ENCODE measurements at places on chromosomes 4 and X.

GRCh38 chr4:84158670-84159069 is 340.4 kb downstream of the NKX6-1 start:
- no peak for DNase-seq

- no peak for DNase-seq
These were observed 284.8 kb upstream of the TENM3 start for GRCh38 chr4:181958446-181958845.

DNA sequence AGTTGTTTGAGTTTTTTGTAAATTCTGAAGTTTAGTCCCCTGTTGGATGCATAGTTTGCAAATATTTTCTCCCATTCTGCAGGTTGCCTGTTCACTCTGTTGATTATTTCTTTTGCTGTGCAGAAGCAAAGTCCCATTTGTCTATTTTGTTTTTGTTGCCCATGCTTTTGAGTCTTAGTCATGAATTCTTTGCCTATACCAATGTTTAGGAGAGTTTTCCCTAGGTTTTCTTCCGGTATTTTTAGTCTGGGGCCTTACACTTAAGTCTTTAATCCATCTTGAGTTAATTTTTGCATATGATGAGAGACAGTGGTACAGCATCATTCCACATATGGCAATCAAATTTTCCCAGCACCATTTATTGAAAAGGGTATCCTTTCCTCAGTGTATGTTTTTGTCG is 405.8 kb upstream of the RPS6KA3 start:
- DNase-seq: no peak

DNA sequence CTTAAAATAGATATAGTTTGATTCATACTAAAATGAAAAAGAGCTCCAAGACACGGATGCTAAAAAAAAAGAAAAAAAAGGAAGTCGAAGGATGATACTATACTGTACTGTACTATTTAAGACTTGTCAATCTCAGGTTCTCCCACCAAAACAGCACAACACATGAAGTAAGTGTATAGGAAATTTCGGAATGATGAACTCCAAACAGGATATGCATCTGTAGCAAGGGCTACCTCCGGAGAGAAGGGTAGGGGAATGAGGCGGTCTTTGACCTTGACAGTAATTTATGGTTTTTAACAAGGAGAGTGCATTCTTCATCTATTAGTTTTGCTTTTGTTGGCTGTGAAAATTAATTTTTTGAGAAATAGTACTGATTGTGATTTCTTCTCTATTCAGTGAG is 541 bp upstream of the FIP1L1 start:
- DNase-seq: no peak

DNA sequence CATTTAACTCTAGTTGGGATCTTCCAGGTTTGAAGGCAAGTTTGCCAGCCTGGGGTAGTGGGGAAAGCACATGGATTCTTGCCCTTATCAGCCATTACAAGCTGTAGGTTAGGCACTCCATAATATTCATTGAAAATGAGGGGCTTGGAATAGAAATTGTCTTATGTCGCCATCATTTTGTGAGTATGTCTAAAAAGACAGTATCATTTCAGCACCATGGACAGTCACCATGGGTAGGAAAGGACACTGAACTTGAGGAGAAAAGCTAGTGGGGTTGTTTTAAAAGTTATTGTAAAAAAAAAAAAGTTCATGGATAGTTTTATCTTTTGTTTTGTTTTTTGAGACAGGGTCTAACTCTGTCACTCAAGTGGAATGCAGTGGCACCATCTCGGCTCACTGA is 356.1 kb downstream of the HNRNPD start:
- DNase-seq: no peak

DNA sequence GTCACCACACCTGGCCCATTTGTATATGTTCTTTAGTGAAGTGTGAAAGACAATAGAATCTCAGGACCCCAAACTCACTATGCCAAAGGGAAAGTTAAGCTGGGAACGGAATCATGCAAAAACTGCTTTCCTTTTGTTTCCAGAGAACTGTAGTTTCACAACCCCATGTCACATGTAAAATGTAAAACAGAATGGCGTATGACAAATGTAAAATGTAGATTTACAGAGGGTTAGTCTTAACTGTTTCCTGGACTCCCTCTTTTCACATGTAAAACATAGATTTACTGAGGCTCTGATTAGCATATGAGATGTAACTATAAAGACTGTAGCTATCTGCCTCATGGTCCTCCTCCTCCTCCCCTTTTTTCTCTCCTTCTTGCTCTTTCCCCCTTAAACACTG is 66.3 kb downstream of the ABLIM2 start:
- no peak for DNase-seq

DNA sequence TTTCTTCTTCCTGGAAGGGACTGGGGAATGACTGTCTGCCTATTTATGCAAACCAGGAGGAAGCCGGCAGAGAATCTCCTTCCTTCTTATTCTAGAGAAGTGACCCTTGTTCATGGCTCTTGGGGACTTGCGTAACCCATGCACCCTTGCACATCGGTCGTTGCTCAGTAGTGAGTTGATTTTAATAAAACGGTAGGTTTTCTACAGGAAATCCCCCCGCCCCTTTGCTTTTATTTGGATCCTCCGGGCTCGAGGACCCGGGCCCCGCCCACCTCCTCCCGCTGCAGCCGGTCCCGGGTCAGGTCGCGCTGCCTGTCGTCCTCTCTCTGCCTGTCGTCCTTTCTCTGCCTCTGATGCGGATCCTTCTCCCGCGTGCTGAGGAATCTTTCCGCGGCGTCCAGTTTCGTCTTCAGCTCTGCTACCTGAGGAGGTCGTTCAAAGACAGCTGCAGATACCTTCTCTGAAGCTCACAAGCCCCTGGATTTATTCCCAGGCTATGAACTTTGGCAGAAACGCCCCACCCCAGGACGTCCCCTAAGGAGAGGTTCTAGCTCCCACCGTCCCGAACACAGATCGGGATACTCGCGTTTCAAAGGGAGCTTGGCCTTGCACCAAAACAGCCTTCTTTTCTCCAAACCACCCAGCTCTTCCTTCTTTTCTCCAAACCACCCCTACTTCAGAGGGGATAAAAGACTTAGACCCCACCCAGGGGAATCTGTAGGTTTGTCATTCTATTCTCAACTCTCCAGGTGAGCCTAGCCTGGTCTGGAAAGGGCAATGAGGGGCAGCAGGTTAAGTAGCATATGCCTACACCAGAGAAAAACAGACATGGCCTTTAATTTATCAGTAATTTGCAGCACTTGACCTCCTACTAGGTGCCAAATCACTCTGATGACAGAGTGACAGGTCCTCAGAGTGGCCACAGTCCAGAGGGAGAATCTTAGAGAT is 7.0 kb downstream of the TNIP3 start:
- DNase-seq: peak; percentile 11

DNA sequence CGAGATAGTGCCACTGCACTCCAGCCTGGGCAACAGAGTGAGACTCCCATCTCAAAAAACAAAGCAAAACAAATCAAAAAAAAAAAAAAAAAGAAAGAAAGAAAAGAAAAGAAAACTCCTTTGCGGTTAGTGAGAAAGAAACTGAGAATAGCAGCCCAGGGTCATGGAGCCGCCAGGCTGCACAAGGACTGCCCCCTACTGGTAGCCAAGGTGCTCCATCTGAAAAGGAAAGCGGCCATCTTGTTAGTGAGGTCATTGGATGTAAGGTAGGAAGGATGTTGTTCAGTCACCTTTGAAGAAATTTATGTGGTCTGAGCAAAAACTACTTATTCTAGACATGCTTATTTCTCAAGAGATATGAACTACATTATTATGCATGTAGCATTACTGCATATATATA is 660.6 kb upstream of the TENM3 start:
- DNase-seq: no peak

DNA sequence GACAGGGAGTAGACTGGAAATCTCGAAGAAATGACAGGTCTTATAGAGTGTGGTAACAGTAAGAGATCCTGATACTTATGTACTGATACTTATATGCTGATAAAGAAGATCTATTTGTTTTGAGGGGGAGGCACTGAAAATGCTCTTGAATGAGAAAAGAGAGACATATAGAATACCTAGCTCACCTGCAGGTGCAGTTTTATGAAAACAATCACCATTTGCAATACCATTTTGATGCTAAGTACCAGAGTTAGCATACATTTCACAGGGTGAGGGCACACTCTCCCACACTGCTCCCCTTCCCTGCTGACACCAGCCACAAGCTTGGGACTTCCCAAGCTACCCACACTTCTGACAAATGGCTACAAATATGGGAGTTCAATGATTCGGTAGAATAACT is 1490.1 kb upstream of the IGFBP7 start:
- DNase-seq: no peak

- DNase-seq: no peak
These were observed 31.5 kb downstream of the CYLC1 start for GRCh38 chrX:83892433-83892832.

- DNase-seq: no peak
These were observed 93.7 kb downstream of the SHOX start for GRCh38 chrX:724256-724655.

DNA sequence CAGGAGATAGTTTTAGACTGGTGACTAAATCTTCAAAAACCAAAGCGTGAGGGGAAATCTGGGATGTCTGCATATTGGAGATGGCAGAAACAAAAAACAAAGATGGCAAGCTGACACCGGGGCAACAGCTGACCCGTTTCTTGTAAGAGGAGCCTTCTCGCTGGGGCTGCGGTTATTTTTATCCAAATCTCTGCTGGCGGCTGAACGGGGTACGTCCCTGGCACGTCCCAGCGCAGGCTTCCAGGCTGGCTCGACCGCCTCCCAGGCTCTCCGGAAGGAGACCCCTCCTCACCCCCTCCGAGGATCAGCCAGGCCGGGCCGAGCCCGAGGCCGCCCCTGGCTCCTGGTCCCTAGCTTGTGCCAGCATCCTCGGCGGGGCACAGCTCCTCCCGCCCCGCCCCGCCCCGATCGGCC is 403 bp downstream of the SGCB start:
- no peak for DNase-seq

GRCh38 chr4:37601531-37601930 is 84.6 kb downstream of the RELL1 start:
- no peak for DNase-seq

DNA sequence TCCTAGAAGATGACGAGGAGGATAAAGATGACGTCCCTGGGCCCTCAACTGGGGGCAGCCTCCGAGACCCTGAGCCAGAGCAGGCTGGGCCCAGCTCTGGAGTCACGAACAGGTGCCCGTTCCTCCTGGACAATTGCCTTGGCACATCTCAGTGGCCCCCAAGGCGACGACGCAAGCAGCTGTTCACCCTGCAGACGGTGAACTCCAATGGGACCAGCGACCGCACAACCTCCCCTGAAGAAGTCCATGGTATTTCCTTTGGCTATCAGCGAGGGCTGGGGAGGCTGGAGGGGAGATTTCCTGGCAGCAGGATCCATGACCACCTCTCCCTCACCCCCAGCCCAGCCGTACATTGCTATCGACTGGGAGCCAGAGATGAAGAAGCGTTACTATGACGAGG is 11.9 kb downstream of the USP11 start:
- no peak for DNase-seq

GRCh38 chr4:114296126-114296525 is 302.5 kb upstream of the UGT8 start:
- DNase-seq: no peak

GRCh38 chr4:174218127-174218790 is 65.2 kb downstream of the FBXO8 start:
- no peak for DNase-seq

GRCh38 chr4:128812442-128813235 is 3.1 kb downstream of the JADE1 start:
- no peak for DNase-seq

DNA sequence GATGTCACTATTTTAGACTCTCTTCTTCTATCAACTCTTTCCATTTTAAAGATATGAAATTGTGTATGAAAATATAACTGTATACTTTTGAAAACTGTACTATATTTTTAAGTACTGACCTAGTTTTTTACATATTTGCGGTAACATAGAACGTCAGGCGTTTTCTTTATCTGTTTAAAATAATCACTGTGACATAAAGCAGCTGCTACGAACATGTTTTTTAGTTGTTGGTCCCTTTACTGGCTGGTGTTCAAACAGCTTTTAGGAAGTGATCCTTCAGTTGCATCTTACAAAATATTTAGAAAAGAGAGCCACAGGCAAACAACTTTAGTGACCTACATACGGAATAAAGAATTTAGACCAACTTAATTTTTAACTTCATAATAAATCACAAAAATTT is 73.1 kb downstream of the METTL14 start:
- DNase-seq: no peak

- no peak for DNase-seq
These were observed at the start of gene PGRMC2 for GRCh38 chr4:128287141-128287870. PGRMC2 (minus strand) TSS chr4:128287813; CDS start chr4:128287790, 23 bp downstream.

DNA sequence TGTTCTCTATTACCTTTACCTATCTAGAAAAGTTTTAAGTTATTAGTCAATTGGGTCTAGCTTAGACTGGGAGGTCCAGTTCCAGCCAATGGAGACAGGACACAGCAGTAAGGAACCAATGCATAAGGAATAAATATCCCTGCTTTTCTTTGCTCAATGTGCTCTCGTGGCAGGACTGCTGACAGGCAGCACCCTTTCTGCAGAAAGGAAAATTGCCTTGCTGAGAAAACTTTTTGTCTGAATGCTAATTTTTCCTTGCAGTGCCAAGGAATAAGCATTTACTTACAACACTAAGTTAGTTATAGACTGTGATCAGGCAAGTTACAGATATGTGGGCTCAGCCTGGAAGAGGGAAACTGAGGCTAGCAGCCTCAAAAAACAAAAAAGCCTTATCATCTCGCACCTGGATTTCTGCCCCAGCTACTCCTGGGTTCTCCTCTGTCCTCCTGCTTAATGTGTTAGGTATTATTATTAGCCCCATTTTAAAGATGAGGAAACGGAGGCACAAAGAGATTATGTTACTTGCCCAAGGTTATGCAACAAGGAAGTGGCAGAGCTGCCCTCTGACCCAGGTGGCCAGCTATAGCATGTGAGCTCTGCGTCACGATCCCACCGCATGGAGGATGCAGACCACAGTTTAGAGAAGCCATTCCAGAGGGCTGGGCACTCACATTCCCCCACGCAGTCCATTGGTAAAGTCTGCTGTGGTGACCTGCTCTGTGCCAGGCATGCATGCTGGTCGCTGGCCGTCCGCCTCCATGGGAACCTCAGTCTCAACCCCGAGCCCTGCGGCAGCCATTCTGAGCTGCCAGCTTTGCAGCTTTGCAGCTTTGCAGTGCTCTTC is 40.5 kb upstream of the C4orf50 start:
- no peak for DNase-seq

DNA sequence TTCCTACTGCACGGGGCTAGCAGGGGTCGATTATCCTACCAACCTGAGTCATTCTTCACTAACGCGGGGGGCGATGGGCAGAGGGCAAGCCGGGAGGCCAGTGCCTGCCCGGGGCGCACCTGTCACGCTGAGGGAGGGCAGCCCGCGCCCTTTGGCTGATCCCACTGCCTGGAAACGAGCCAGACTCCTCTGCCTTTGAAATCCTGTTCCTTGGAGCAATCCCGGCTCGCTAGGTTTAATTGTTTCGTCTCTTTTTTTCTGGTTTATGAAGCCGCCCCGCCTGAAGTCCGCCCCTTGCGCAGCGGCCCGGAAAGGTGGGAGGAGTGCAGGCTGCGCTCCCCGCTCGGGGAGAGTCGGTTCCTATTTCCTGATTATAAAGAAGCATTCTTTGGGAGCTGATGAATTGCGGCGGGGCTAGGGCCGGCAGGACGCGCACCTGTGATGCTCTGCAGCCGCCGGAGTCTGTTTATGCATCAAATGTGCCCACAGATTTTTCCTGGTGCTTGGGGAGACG is 484.2 kb downstream of the BCOR start:
- no peak for DNase-seq

Measured in activated T-helper 1 cell treated with Interleukin-2 at 50 U/mL for 16 hours (primary cell).